Bone marrow (tissue), 2 donors: ENCODE measurements at places on chromosomes 3 and 15.

DNA sequence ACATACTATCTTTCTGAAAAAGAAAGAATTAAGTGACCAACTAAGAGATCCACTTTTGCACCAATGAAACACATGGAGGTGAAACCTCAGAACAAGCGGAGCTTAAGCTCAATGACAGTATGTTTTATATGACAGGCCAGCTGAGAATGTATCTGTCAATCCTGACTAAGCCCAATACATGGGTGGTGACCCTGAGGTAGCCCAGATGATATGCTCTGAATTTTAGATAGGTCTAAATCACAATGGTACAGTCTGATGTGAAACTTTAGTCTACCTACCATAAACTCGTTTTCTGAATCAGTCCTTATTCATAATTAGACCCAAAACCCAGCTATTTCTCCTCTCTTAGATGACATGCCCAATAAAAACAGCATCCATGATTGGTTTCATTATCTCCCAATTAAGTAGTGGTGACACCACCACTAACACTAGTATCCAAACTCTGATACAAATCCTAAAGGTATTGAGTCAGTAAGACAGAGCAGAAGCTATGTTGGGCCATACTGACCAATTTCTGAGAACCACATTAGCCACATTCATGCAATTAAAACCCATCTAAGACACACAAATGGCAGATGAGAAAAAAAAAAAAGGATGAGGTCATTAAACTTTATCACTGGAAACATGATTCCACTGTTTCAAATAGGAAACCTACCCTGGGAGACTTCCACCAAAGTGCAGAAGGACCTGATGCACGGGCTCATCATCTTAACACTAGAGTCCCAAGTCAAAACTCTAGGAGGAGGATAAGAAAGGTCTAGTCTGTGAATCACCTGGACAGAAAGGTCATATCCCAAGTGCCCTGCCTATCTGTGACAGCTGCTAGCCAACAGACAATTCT, 20.6 kb downstream of the CMTM6 start:
- no peak for DNase-seq

DNA sequence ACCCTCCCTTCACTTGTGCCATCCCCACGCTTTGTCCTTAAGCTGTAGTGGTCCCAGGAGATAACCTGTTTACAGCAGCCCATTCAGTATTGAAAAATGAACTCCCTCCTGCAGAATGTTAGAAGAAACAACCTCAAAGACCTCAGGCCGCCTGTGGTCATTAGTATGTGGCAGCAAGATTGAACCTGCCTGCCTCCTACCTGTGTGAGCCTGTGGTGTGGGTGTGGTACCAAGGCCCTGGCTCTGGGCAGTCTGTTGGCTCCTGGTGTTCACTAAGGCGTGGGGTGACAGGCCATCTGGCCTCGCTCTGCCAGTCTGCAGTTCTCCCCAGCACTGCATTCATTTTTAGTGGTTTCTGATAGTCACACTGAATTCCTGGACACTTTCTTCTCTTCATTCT, 21.0 kb downstream of the LSM3 start:
- no peak for DNase-seq

GRCh38 chr3:10286596-10287295, 6.0 kb downstream of the GHRL start:
- no peak for DNase-seq

- no peak for DNase-seq
Observed at GRCh38 chr3:40035177-40035576, 225.8 kb downstream of the MYRIP start.

GRCh38 chr15:65076486-65077290, at the start of gene KBTBD13:
Gene KBTBD13, plus strand, starts transcription at chr15:65076746. Its CDS starts 70 bp downstream, at chr15:65076816.
- no peak for DNase-seq

- DNase-seq = no peak
Observed at GRCh38 chr15:80019168-80019745, 40.2 kb upstream of the ZFAND6 start.

- DNase-seq = no peak
Observed at GRCh38 chr15:66647358-66647757, 54.7 kb upstream of the SMAD6 start.

DNA sequence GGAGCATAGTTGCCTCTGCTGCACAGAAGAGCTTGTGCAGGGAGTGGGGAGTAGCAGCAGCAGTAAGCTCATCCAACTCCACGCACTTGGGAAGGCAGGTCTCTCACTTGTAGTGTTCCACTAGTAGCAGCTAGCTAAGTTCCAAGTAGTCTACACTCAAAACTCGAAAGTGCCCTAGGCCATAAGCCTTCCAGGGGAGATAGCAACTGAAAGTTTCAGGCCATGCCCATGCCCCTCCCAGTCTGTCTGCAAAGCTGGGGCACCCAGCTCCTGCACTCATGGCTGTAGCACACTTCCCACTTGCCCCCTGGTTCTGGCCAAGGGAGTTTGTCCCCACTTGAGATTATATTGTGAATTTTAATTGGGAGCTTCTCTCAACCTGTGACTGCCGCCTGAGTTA, 57.5 kb downstream of the MFSD1 start:
- DNase-seq = no peak

DNA sequence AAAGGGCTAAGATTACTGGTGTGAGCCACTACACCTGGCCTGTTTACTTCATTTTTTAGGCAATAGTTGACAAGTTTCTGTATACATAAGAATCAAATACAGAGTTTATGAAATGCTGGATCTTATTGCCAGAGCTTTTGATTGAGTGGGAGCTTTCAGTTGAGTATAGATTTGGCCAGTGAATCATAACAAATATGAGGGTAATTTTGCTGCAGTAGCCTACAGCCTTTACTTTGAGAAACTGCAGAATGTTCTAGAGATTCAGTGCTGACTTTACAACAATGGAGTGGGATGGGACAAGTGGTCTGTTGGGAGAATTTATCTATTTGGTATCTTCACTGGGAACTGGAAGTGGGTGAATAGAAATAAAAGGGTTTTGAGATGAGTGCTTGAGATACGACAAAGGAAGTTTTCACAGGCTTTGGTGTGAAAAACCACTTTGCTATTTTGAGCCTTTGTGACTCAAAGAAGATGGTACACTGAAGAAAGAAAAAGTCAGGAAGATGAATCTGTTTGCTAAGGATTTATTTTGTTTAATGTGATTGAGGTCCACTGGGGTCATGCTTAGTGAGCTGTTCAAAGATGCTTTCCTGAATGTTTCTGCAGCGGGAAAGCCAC, 227.8 kb downstream of the UBE2E2 start:
- DNase-seq = no peak

DNA sequence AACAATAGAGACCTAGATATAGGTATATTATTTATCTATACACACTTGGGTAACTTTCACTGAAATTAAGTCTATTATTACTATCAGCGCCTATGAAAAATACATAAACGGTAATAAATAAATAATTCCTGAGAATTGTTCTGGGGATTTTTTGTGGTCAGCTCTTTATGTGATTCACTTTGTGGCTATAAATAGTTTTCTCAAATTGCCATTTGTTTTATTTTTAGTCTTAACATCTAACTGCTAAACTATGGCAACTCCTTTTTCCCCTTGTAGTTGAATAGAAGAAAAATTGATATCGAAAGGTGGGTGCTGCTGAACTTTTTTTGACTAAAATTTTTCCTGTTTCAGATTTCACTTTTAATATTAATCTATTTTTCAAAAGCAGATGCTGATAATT, 189.0 kb downstream of the VGLL3 start:
- no peak for DNase-seq

- no peak for DNase-seq
Observed at GRCh38 chr3:182621435-182622240, 171.7 kb upstream of the ATP11B start.

DNA sequence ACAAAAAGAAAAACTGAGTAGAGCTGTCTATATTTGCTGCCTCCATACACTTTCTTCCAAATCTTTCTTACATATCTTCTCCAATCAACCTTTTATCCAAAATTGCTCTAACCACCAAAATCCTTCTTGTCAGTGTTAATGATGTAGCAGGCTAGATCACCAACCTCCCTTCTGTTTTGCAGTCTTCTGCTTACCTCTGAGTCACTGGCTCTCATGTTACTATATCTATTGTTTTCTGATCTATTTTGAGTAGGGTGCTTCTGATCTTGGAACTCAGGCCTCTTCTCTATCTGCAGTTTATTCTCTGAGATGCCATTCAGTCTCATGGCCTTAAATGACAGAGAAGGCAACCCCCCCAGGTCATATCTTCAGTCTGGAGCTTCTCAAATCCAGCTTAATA, 26.3 kb upstream of the AADAC start:
- DNase-seq = no peak

DNA sequence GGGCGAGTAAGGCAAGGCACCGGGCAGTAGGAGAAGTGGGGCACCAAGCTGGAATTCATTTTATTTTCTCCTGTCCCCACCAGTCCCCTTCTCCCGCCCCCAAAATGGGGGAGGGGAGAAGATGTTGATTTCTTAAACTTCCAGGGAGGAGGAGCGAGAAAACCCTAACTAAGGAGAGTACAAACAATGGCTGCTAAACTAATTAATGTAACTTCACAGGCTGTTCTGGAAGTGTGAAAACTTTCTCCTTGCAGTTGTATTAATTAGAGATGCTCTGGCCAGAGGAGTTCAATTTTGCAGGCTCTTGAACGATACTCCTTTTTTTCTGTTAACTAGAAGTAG, 11.5 kb downstream of the ZIC4 start:
- no peak for DNase-seq

GRCh38 chr15:26234976-26235767, 372.0 kb upstream of the ATP10A start:
- no peak for DNase-seq

GRCh38 chr3:177777699-177778098, 580.4 kb upstream of the TBL1XR1 start:
- no peak for DNase-seq

GRCh38 chr15:80831606-80832224, 52.5 kb downstream of the CEMIP start:
- DNase-seq = no peak

DNA sequence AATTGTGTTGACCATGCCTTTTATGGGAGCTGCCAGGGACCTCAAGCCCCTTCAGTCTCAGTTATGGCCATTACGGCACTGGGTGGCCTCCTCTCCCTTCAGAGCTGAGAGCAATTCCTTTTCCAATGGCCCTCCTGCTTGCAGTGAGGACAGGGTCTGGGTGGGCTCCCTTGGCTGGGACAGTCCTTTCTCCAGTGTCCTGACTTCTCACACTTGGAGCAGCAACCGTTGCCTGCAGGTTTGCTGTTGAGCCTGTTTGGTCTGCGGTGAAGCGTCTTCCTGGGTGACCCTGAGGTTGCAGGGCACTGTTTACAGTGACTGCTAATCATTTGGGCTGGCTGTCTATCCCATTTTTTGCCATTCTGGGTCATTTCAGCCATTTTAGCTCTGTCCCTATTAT, 3.5 kb upstream of the CCDC80 start:
- DNase-seq = no peak

DNA sequence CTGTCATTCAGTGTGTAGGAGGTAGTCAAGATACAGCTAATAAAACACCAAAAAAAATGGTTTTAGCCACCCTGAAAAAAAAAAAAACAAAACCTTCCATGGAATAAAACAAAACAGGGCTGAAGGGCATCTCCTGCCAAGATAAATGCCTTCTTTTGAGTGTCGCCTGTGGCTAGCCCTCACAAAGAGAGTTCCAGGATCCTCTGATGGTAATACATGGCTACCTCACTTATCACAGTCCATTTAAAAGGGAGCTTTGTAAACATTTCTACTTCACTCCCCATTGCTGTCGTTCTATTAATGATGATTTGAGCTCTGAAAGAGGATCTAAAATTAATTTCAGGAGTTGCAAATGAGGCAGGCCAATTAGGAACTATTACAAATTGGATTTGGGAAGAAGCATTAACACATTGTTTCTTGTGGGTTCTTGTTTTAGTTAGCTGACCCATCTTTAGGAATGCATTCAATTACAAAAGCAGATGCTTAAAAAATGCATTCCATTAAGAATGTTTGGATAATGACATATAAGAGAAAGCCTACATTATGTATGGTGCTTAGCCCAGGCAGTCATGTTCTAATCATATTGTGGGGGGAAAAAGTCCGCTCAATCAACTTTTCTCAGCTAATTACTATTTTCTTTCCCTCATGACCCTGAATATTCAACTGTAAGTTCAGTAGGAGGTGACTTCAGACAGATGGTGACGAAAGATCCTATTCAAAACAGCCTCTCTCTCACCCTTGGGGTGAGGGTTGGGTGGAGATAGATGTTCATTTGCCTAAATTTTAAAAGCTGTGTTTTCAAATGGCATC, 255.1 kb upstream of the WNT5A start:
- DNase-seq = no peak

DNA sequence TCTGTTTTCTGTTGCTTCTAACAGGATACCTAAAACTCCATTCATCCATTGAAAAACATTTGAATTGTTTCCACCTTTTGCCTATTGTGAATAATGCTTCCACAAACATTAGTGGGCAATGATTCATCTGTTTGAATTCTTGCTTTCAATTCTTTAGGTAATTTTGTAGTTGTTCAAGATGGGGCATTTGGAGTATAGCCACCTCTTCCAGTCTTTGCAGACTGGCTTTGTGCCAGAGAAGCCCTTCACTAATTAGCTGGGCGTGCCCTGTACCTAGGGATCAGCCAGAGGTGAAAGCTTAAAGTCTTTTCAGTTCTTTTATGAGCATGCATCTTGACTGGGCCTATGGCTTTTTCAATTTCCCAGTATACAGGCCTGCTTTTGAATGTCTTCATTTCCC, 10.9 kb downstream of the RTP1 start:
- DNase-seq = no peak

DNA sequence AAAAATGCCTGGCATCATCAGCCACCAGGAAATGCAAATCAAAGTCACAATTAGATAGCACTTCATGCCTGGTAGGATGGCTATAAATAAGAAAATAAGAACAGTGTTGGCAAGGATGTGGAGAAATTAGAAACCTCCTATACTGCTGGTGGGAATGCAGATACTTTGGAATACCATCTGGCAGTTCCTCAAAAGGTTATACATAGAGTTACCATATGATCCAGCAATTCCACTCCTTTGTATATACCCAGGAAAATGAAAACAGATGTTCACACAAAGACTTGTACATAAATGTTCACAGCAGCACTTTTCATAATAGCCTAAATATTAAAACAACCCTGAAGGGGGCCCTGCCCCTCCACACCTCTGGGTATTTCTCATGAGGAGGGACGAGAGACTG, 13.7 kb downstream of the ACSBG1 start:
- no peak for DNase-seq

GRCh38 chr3:66404197-66404596, 96.6 kb downstream of the LRIG1 start:
- no peak for DNase-seq

GRCh38 chr15:90790561-90790960, 73.4 kb downstream of the BLM start:
- no peak for DNase-seq

GRCh38 chr3:57956119-57956832, 51.9 kb upstream of the FLNB start:
- DNase-seq = peak; percentile 9
